ENCODE measurements at places on chromosomes 16 and 17.

- no peak for DNase-seq
Measured at GRCh38 chr17:53391197-53391596, 431.5 kb upstream of the KIF2B start.

- DNase-seq = no peak
Measured at GRCh38 chr16:51399908-51400670, 249.0 kb upstream of the SALL1 start.

GRCh38 chr16:82993926-82994325 is 367.2 kb downstream of the CDH13 start:
- no peak for DNase-seq

DNA sequence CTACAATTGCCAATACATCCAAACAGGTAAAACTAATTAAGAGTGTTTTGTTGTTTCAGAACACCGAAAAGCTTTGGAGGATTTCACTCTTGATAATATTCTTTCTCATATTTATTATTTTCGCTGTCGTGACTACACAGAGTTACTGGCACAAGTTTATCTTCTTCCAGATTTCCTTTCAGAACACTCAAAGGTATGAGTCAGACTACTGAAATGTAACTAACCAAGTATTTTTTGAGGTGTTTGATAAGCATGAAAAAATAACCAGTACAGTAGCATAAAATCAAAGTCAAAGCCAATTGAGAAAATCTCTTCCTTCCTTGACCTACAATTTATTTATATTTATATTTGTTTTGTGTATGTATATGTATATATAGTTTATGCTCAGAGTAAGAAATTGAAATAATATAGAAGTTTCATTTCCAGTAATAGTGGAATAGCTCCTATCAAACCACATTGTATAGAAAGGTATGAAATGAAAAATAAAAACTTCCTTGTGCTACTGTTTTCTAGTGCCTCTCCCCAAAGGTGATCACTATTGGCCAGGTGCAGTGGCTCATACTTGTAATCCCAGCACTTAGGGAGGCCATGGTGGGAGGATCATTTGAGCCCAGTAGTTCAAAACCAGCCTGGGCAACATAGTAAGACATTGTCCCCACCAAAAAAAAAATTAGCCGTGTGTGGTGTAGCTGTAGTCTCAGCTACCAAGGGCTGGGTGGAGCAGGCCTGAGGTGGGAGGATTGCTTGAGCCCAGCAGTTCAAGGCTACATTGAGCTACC is 10.9 kb downstream of the RAD51C start:
- DNase-seq = no peak

- DNase-seq = peak; percentile 38
Measured at GRCh38 chr17:37488009-37488604, 1.6 kb upstream of the DUSP14 start.

DNA sequence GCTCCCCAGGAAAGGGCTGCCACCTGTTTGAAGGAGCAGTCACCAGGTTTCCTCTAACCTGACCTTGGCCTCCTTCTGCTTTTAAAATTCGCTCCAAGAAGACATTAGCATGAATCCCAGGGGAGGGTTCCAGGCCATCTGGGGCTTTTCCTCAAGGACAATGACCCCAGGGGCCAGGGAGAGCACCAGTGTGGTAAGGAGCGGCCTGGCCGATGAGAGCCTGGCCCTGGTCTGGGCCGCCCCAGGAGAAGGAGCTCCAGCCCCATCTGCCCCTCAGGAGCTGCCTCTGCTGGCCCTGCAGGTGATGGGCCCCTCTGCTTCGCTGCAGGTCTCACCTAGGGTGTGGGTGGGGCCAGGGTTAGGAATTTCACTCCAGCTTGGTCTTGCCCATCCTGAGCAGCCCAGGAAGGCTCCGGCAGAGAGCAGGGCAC is 209.2 kb upstream of the TNRC6C start:
- DNase-seq = no peak

GRCh38 chr17:47703191-47703591 is 9.2 kb downstream of the TBKBP1 start:
- DNase-seq = no peak

GRCh38 chr16:30963925-30964511 is 6.5 kb downstream of the SETD1A start:
- DNase-seq = no peak

- DNase-seq = no peak
Measured at GRCh38 chr16:23691483-23692189, 12.9 kb downstream of the PLK1 start.

- DNase-seq = no peak
Measured at GRCh38 chr16:67150047-67150832, 558 bp downstream of the B3GNT9 start.

DNA sequence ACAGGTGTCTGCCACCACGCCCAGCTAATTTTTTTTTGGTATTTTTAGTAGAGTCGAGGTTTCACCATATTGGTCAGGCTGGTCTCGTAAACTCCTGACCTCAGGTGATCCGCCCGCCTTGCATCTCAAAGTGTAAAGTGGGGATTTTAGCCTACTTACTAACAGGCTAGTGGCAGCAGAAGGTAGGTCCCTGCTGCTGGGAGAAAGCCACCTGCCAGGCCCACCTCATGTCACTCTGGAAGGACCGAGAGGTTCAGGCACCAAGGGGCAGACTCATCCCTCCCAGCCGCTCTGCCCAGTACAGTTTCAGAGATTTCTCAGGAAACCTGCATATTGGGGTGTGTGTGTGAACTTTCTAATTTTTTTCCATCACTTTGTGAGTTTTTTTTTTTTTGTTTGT is 2.1 kb upstream of the RCVRN start:
- no peak for DNase-seq

DNA sequence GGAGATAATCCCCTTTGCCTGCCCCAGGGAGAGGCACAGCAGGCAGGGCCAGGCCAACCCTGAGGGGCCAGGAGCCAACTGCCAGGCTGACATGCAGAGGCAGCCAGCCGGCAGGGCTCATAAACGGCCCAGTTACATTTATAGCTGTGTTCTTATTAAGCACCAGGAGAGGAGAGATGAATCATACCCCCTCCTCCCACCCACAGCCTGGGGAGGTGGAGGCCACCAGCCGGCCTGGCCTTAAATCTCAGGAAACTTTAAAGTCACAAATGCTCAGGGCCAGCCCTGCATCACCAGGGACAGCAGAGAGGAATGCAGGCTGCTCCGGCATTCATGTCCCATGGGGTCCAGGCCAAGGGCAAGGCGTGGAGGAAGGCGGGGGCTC is 177.2 kb downstream of the TMEM132E start:
- DNase-seq = no peak

GRCh38 chr17:37605813-37606505 is 3.3 kb downstream of the SYNRG start:
- DNase-seq = peak; percentile 58

DNA sequence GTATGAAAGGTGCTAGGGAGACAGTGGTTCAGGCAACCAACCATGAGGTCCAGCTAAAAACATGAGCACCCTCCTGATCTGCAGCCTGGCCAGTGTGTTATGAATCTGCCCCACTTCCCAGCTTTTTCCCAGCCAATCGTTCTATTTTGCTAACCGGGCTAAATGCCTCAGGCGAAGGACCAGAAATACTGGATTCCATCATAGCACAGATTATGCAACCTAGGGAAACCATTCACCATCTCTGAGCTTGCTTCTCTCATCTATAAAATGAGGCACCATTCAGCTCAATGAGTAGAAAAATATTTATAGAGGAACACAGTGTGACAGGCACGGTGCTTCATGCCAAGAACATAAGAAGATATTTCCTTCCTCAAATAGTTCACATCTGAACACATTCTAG is 45.2 kb upstream of the NUDT7 start:
- DNase-seq = no peak

DNA sequence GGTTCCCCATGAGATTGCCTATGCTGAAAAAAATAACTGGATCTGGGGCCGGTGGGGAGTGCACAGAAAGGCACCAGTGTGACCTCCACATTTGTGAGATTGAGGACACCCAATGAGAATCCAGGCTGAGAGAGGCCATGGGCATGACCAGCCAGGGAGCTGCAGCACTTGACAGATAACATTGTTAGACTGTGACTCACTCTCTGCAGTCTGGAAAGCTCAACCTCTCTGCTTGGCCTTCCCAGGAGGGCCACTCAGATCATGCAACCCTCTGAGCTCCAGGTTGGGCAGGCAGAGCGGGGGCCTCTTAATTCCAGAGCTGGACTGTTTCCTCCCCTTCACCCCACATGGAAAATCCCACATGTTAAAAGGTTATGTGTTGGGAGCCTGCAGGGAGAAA is 30.1 kb downstream of the FZD2 start:
- no peak for DNase-seq

DNA sequence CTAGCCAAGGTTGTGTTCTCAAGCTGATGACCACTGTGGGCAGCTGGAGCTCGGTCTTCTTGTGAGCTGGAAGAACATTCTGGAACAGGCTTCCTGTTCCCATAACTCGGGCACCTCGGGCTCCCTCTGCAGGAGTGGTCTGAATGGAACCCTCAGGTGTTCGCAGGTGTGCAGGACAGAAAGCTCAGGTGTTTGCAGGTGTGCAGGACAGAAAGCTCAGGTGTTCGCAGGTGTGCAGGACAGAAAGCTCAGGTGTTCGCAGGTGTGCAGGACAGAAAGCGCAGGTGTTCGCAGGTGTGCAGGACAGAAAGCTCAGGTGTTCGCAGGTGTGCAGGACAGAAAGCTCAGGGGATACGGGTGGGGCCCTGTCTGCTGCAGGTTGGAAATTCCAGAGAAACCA is 109.0 kb upstream of the CACNG5 start:
- DNase-seq = no peak

GRCh38 chr16:66649636-66650205 is 45.2 kb downstream of the CMTM3 start:
- no peak for DNase-seq
